Activated CD8-positive, alpha-beta T cell treated with anti-CD3 and anti-CD28 coated beads, Interleukin-2, amount 10 ng/mL, durations not matched to agents 7 days and 5 days (primary cell): ENCODE measurements at places on chromosomes 3 and 15. TPM values are rescaled to one million over a fixed set of nuclear protein-coding genes. Genes with fewer than 3 reads are reported as not detected.

- no peaks in the 10 kb centered on the region for H3K27me3 ChIP-seq
- no peaks in the 10 kb centered on the region for H3K4me1 ChIP-seq
- H3K36me3 ChIP-seq = no peaks in the 10 kb centered on the region
- no peak overlapping the region for H3K27ac ChIP-seq
Measured at GRCh38 chr3:96319166-96319565, 495.2 kb upstream of the EPHA6 start.

GRCh38 chr3:64667887-64668581 is 19.8 kb downstream of the ADAMTS9 start:
- DNase-seq = no peak
- no peak overlapping the region for H3K4me3 ChIP-seq
- H3K4me1 ChIP-seq = no peaks in the 10 kb centered on the region
- no peaks in the 10 kb centered on the region for H3K36me3 ChIP-seq

- no peaks in the 10 kb centered on the region for H3K36me3 ChIP-seq
- H3K27ac ChIP-seq = no peak overlapping the region
- H3K4me1 ChIP-seq = no peaks in the 10 kb centered on the region
- no peak for DNase-seq
- no peak overlapping the region for H3K4me3 ChIP-seq
Measured at GRCh38 chr15:78362716-78363380, 22.7 kb downstream of the CRABP1 start.

GRCh38 chr3:52054661-52055511 is 1.5 kb downstream of the DUSP7 start:
- peak; percentile 37 for DNase-seq
- H3K27ac ChIP-seq = peak overlapping the region; percentile 89
- H3K4me3 ChIP-seq = peak overlapping the region; percentile 86
- no peaks in the 10 kb centered on the region for H3K27me3 ChIP-seq

DNA sequence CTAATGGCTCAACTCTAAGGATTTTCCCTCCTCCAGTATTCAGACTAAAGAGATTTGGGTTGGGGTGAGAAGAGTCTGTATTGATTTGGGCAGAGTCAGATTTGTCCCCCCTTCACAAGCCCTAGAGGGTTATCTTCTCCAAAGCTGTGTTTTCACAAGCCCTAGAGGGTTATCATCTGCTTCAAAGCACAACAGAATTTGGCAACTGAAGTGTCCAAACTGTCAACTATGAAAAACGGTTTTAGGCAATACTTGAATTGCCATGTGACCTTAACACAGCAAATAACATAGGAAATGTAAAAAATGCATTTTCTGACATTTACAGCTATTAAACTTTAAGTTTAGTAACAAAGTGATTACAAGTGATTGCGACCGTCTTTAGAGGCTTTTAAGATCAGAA is 119.9 kb downstream of the IMPG2 start:
- no peak overlapping the region for H3K27ac ChIP-seq
- DNase-seq = no peak
- no peaks in the 10 kb centered on the region for H3K4me1 ChIP-seq
- peaks cover 28% of the 10 kb centered on the region for H3K27me3 ChIP-seq

DNA sequence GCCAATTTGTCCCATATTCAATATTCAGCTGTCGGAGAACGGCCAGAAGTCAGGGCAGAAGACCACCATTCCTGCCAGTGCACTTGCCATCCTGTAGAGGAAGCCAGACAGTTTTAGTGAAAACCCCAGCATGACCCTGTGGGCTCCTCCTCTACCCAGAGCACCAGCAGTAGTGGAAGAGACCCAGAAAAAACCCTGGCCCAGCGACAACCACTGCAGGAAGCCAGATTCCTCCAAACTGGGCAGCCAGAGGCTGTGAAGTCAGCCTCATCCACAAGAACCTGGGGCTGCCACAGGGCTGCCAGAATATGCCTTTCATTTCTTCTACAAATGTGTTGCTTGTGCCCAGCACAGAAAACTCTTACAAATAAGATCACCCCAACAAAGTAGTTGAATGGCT is 67.3 kb downstream of the HMCES start:
- H3K27ac ChIP-seq = no peak overlapping the region
- no peak for DNase-seq
- H3K36me3 ChIP-seq = no peaks in the 10 kb centered on the region
- no peak overlapping the region for H3K4me3 ChIP-seq
- peaks cover 22% of the 10 kb centered on the region for H3K27me3 ChIP-seq
- peaks cover 7% of the 10 kb centered on the region for H3K4me1 ChIP-seq

Gene GOLGA6B
- not detected for total RNA-seq
